Caudate nucleus (tissue), 63 donors: ENCODE measurements at places on chromosomes 13 and 19.

DNA sequence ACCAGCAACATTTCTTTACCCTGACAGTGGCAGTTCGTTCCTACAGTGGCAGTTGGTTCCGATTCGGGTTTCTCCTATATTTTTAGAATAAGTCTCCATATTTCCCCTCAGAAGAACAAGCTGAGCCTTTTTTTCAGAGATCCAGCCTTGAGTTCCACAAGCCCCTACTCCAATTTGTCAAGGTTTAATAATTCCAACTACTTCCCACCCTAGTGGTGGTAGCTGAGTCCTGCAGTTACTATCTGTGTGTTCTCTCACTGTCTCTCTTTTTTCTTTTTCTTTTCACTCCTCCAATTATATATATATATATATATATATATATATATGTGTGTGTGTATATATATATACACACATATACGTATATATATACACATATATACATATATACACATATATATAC is 1347.3 kb downstream of the PCDH9 start:
- DNase-seq = no peak

GRCh38 chr19:34678085-34678412 is 571 bp downstream of the ZNF302 start:
- no peak for DNase-seq

GRCh38 chr13:43316946-43317353 is 293.6 kb downstream of the DNAJC15 start:
- DNase-seq = no peak

DNA sequence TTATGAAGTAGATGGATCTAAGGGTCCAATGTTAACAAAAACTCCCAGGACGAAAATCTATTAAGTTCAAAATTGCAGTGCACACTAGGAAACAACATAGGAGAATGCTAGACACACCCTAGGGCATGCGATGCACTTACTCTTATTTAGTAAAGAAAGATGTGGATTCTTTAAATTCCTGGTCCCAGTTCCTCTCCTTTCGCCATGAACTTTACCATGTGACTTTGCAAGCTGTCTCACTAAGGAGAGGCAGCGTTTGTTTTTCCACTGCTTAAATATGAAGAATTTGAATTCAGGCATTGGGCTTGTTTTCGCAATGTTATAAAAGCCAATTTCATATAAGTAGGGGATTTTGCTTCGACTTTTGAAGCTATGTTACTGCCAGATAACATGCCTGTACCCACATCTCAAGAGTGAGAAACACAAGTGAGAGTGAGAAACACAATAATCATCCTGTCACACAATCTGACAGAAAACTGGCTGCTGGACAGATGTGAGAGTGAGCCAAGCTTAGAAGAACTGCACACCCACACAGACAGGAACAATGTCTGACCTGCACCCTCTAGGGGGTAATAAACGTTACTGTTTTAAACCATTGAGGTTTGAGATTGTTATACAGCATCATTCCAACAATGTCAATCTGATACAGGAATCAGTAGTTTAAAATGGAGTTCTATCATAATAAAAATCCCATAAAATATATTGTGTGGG is 1308.4 kb downstream of the SLITRK5 start:
- no peak for DNase-seq

GRCh38 chr13:46778890-46779289 is 18.1 kb downstream of the ESD start:
- DNase-seq = no peak
